ENCODE measurements at places on chromosomes 3 and 15.
A peak's percentile ranks its signal among the peaks of the same experiment; 100 is the strongest.

DNA sequence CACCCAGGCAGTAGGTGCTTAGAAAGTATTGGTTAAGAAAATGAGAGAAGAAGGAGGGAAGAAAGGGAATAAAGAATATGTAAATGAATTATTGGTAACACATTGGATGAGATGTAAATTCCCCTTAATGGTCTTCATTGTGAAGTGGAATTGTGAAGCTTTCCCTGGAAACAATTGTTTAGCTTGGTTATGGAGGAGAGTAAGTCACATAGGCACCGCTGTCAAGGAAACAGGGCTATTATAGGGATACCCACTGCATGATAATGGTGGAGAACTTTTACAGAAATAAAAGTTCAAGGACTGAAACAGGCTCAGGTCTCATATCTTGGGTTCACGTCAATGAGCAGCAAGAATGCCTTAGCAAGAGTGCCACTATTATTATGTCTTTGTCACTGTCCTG, 9.5 kb downstream of the SYNPR start:
- DNase-seq: no peak

DNA sequence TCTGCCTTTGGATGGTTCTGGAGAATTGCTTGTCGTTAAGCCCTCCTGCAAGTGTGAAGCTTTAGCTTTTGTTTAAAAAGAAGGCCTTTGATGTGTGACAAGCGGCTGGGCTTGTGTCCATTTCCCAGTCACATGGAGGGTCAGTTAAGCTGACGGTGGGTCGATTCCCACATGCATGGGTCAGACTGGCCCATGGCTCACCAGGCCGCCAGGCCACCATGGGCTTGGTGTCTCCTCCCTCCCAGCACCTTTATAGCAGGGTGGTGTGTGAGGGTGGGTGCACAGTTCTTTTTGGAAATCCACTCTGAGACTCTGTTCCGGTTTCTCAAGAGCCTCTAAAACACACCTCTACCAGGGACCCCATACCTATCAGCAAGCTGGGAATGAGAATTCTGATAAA, 67.2 kb downstream of the SCN5A start:
- DNase-seq: peak; percentile 14

DNA sequence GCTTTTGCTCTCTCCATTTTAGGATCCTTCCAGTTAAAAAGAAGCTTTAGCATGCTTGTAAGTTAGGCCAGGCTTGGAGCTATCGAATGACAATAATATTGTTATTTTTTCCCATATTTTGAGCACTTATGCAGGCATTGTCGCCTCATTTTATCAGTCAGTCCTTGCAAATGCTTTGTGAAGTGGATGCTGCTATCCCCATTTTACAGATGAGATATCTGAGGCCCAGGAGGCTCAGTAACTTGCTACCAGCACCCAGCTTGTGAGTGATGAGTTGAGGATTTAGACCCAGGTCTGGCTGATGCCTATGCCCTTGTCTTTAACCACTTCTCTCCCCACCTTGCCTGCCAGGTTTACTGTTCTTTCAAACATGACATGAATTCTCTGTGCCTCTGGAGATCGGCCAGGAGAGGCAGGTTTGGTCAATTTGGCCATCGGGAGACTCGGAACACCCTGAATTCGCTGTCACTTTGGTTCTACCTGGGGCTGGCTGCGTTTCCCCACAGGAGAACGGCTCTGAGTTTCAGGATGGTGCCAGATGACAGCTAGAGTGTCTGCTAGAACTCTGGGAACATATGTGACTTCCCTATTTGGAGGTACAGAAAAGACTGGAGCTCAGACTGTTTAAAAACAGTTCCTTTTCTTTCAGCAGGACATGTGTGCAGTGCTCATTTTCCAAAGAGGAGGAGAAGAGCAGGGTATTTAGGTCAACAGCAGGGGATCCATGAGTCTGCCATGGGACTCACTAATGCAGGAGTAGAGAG, 25.5 kb upstream of the ZNF710 start:
- no peak for DNase-seq

- DNase-seq: peak; percentile 99
These were observed 35.3 kb upstream of the SEMA4B start for GRCh38 chr15:90165659-90166489.

DNA sequence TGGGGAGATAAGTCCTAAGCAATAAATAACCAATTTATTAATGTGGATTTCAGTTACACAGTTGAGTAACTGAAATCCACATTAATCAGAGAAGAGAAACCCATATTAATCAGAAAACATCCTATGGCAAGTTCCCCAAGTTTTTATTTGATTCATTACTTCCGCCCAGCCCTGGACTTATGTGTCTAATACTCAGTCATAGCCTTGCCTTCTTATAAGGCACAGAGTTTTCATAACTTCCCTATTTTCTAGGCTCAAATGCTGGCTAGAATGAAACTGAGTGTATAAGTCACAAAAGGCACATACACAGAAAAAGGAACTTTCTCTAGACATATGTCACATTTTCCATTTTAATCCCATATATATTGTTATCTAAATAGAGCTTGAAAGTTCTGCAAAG, 28.8 kb downstream of the CD47 start:
- no peak for DNase-seq

DNA sequence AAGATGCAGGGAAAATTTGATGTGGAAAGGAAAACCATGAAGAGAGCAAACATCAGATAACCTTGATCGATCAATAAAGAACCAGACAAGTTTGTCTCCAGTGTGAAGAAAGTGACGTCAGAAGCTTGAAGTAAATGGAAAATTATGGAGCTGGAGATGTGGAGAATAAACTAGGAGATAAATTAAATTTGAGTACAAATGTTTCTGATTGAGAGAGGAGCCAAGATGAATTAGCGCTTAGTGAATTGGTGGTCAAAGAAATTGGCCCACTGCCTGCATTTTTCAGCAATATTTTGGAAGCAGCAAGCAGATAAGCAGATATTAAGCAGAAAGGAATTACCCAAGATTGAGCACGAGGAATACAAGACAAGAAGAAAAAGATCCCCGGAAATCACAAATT, 567.3 kb upstream of the ZNF385D start:
- DNase-seq: no peak

- DNase-seq: peak; percentile 69
These were observed 397.5 kb upstream of the ATP10A start for GRCh38 chr15:26260517-26261133.

GRCh38 chr3:148100476-148100875, 597.2 kb upstream of the AGTR1 start:
- DNase-seq: no peak

- DNase-seq: no peak
These were observed 115.5 kb upstream of the NECTIN3 start for GRCh38 chr3:110956081-110956480.

GRCh38 chr3:51891242-51892039, 11.7 kb downstream of the IQCF1 start:
- DNase-seq: no peak

DNA sequence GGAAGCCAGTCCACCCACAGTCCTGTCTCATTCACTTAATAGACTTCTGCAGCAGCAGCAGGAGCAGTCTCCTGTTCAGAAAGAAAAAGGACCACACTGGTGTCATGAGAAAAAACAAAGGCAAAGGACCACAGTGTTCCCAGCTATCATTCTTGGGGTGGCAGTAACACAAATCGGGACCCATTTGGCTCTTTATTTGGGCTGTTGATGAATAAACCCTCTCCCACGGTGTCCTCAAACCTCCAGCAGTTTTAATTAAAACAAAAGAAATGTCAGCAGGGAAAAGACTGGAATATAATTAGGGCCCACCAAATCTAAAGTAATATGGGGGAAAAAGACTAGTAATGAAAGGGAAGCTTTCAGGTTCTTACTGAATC, 210.5 kb upstream of the SLC2A2 start:
- DNase-seq: no peak

DNA sequence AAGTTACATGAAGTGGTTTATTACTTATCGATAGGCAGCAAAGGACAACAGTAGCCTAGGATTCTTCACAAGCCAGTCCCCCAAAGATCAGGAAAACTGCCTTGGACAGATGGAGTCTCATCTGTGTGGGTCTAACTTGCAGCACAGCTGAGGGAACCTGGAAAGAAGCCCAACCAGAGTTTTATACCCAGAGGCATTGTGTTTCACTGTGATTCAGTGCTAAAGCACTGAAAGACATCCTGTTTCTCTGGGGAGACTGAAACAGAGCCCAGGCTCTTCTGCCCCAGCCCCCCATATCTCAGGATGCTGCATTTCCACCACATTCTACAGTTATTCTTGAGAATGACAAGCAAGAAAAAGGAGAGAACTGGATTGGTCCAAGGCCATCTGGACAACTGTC, 48.2 kb upstream of the PYDC2 start:
- peak; percentile 61 for DNase-seq
